ENCODE measurements at places on chromosomes 12 and 14.

DNA sequence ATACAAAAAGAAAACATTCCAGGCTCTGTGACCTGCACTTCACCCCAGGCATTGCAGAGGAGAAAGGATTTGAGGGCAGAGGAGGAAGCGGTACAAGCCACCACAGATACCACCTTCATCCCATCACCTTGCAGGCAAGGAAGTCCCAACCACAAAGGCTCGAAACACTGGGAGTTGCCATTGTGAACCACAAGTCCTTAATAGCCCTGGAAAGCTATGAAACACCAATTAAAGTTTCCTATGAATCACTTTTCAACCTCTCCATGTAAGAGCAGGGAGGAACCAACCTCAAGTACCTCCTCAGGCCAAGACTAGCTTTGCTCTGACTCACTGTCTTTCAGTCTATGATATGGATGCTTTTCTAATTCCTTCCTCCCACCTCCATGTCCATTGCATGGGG, 27.0 kb downstream of the MAP3K9 start:
- no peaks in the 10 kb centered on the region for H3K27me3 ChIP-seq
- H3K36me3 ChIP-seq: no peaks in the 10 kb centered on the region
- no peak overlapping the region for H3K27ac ChIP-seq
- no peaks in the 10 kb centered on the region for H3K4me1 ChIP-seq

DNA sequence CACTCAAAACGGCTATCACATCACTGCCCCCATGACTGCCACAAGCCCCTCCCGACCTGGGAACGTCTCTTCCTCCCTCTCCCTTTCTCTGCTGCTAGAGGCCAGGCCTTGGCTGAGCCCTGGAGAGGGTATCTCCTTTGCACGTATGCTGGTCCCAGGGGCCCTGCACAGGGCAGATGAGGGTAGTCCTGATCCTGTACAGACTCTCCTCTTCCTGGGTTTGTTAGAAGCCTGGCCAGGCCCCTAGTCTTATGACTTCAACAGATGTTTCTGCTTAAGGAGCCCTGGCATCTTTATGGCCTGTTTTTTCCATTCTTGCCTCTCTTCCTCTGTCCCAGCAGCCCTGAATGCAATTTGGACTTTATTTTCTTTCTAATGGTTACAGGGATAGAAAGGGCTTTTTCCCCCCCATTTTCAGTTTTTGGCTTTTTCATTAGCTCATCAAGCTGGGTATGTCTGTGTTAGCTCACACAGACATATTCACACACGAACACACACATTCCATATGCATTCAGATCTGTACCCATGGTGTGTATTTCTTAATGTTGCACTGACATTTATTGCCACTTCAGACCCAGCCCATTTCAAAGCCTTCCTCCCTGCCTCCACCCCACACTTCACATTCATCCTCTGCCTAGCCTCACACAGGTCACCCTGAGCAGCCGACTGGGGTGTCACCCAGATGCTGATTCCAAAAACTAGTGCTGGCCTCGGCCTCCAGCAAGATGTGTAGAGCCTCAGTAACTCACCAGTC, 203.2 kb downstream of the ZFP36L1 start:
- H3K27me3 ChIP-seq: no peaks in the 10 kb centered on the region
- no peaks in the 10 kb centered on the region for H3K4me1 ChIP-seq
- no peaks in the 10 kb centered on the region for H3K36me3 ChIP-seq
- H3K27ac ChIP-seq: peak overlapping the region; percentile 51
- H3K4me3 ChIP-seq: no peak overlapping the region

DNA sequence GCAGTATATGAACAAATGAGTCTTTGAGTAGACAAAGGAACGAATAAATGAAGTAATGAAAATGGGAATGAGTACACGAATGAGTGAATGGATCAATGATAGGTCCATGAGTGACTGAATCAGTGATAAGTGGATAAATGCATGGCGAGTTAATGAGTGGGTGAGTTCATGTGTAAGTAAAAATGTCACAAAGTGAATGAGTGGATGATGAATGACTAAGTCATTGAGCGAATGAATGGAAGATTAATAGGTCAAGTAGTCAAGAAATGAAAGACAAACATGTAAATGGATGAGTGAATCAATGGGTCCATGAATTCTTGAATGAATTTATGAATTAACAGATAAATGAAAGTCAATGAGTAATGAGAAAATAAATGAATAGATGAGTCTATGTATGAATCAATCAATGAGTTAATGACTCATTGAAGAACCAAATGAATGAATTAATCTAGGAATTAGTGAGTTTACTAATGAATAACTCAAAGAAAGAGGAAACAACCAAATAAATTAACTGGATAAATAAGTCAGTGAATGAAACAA, 97.3 kb upstream of the RTL1 start:
- no peak overlapping the region for H3K4me3 ChIP-seq
- DNase-seq: no peak
- no peaks in the 10 kb centered on the region for H3K4me1 ChIP-seq
- H3K27ac ChIP-seq: no peak overlapping the region

GRCh38 chr12:123494124-123494851, 36.3 kb downstream of the SNRNP35 start:
- peaks cover 33% of the 10 kb centered on the region for H3K36me3 ChIP-seq
- peaks cover 28% of the 10 kb centered on the region for H3K4me1 ChIP-seq
- peak overlapping the region; percentile 91 for H3K27ac ChIP-seq
- peak; percentile 61 for DNase-seq

DNA sequence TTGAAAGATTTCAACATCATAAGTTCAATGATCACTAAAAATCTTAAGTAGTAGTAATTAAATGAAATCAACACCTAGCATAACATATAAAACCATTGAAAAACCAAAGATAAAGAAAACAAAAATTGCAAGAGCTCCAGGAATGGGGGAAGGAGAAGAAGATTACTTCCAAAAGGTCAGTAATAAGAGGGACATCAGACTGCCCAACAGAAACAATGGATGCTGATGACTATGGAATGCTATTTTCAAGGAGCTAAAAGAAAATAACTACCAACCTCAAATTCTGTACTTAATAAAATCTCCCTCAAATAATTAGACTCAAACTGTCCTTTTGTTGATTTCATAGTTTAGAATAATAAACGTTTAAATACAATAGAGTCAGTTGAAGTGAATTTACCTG, 314.5 kb upstream of the LMO3 start:
- no peak for DNase-seq
- no peak overlapping the region for H3K4me3 ChIP-seq
- no peak overlapping the region for H3K27ac ChIP-seq
- no peaks in the 10 kb centered on the region for H3K36me3 ChIP-seq
- H3K4me1 ChIP-seq: no peaks in the 10 kb centered on the region
